ENCODE measurements at places on chromosomes 11 and 22.

- no peak for DNase-seq
These were observed 37.5 kb downstream of the BIRC2 start for GRCh38 chr11:102384419-102385079.

DNA sequence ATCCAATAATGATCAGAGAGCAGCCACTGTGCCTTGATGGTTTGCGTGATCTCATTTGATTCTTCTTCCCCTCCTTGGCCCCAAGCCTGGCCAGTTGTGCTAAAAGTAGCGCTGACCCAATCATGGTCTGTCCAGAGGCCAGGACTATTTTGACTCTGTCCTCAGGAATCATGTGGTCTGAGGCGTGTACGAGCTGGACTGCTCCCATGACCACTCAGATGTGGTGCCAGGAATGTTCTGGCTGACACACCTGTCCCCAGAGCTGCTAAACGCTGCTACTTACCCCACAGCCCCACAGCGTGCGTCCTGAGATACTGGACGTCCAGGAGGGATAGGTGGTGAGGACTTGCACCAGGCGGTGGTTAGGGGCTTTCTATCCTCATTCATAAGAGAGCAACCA is 70.5 kb downstream of the FEZ1 start:
- DNase-seq, result no peak

DNA sequence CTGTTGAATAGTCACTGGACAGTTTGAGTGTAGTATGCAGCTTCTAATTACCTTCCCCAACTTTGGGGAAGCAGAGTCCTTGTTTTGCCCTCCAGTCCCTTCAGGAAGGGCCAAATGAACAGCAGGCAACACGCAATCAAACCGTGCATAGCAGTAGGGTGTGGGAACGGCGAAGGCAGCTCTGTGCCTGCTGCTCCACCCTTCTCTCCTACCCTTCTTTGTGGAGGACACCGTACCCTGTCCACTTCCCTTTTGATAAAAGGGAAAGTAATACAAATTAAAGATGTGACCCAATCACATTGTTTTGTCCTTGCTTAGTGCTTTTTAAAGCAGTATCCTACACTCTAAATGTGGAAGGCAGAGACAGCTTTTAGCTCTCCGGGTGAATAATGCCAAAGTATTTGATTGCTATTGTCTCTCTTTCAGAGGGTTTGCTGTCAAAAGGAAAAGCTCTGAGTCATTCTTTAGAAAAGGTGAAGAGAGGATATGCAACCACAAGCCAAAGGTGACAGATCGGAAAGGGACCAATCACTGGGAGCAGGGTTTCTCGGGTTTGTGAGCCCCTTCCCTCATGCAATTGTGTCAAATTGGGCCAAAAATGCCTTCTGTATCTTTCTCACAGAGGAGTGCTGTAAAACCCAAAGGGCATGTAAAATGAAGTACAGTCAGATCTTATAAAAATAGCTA is 407.3 kb upstream of the CCDC90B start:
- DNase-seq, result no peak

GRCh38 chr11:35357923-35358322 is 61.4 kb downstream of the SLC1A2 start:
- no peak for DNase-seq

DNA sequence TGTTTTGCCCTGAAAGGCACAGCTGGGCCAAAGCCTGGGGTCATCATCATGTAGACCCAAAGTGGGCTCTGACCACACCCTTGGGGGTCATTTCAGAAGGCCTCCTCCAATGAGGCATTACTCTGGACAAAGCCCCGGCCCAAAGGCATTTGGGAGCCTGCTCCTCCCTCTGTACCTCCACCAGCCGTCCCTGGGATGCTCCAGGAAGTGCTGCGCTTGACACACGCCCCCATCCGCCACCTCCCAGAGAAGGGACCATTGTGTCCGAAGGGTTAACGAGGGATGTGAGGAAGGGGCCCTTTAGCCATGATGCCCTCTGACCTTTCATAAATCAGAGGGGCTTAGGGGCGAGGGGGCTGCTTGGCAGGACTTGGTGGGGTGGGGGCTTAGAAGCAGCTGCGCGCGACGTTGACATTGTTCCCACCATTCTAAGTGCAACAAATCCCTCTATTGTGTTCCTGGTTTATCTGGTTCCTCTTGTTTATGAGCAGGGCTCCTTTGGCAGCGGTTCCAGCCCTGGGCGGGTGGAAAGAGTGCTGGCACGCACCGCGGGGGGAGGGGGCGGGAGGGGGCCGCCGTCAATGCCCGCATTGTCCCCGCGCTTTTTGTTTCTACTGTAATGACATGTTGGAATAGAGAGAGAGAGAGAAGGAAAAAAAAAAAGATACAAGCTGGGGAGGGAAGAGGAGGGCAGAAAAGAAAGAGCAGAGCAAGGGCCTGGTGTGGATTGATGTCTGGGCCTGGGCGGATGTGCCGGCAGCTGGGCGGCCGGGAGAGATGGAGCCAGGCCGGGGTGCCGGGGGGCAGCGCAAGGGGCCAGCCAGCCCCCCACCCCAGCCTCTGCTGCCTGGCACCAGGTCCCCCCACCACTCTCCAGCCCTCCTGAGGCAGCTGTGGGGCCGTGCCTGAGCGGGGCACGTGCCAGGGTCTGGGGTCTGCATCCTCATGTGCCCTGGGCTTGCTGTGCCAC is 32.1 kb upstream of the SOX10 start:
- no peak for DNase-seq

All from GOT3 (cell line).